ENCODE measurements at places on chromosomes 3 and 15. TPM values are rescaled to one million over a fixed set of nuclear protein-coding genes. Genes with fewer than 3 reads are reported as not detected.

The HERC2 gene
- total RNA-seq = 51.3 TPM

The PLSCR2 gene
- not detected for total RNA-seq

The ACTRT3 gene
- total RNA-seq = 4.9 TPM

The PDE12 gene
- total RNA-seq = 31.3 TPM

The MOBP gene
- total RNA-seq = 0.19 TPM
